ENCODE measurements at places on chromosomes 2 and 18. TPM values are rescaled to one million over a fixed set of nuclear protein-coding genes. Genes with fewer than 3 reads are reported as not detected.

DNA sequence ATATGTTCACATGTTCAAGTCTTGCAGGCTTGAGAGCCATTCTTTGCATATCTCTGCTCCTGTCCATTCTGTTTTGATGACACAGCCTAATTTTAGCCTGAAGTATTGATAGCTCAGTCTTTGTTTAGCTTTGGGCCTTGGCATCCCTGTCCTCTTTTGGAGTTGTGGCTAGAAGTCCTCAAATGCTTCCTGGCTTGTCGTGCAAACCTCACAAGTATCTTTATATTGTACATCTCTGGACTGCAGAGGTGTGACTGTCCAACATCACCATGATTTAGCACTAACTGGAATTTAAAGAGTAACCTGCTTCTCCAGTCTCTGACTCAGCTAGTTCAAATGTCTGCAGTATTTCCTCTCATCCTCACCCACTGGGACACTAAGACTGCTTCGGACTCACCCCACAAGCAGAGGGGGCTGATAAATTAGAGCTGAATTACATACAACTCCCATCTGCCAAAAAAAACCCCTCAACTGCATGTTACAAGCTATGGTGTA, 11.7 kb downstream of the PFN4 start:
- no peak for DNase-seq

GRCh38 chr18:21291106-21291505, 49.1 kb downstream of the GREB1L start:
- DNase-seq = no peak

- no peak for DNase-seq
Observed at GRCh38 chr18:77223221-77223639, 26.4 kb upstream of the GALR1 start.

Gene PASK
- 14.9 TPM for polyA plus RNA-seq

DNA sequence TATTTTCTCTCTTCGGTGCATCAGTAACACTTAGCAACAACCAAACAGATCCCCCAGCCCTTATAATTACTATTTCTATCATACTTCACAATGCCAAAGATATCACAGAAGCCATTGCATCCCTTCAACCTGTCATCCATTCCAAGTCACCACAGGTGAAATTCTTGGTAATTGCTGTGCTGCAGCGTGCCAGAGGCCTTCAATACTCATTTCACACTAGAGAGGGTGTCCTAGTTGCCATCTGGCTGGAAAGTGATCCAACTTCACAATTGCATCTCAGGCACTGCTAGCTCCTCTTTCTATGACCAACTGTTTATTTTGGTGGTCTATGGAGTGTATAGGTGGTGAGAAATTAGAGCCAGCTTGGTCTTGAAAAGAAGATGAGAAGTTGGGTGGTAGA, 131.2 kb downstream of the NUP35 start:
- no peak for DNase-seq
